ENCODE measurements at places on chromosomes 13 and 19.

- no peak for DNase-seq
Observed at GRCh38 chr19:8517551-8518442, 3.8 kb upstream of the ZNF414 start.

DNA sequence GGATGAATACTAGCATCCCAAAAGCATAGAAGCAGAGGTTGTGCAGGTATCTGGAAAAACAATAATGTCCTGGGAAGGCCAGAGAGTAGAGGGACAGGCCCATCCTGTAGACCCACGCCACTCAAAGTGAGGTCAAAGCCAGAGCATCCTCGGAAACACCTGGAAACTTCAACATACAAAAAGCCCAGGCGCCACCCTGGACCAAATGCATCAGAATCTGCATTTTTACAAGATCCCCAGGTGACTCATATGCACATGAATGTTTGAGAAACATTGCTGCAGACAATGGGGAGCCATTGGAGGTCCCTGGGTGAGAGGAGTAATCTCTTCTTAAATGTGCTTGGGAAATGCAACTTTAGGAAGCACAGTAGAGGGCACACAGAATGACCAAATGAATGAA is 684.1 kb downstream of the DIAPH3 start:
- DNase-seq: no peak

DNA sequence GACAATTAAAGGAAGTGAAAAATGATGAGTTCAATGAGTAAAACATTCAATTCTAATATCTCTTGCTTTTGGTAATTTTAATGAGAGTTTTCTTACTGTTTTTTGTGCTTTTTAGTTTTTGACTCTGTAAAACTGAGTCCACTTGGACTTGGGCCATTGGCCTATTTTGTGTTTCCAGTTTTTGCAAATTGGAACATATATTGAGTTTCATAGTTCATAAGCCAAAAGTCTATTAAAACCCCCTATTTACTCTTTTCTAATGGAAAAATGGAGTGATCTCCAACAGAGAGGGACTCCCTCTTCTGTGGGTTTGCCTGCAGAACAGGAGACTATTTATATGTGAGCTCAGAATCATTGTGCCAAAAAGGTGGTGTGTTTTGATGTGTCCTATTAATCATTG is 219.7 kb upstream of the SPRY2 start:
- no peak for DNase-seq

GRCh38 chr13:48154671-48155070 is 59.8 kb upstream of the MED4 start:
- DNase-seq: no peak

DNA sequence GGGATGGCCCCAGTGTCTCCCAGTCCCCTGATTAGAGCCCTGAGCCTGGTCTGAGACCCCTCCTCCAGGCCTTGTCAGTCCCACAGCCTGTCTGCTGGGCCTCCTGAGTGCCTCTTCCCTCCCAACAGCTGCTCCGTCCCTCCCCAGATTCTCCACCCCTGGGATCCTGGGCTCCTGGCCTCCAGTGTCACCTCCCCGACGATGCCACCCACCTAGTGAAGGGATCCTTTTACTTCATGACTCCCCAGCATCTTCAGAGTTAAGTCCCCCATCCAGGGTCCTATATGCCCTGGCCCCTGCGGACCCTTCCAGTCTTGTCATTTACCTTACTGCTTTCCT is 4.4 kb upstream of the PRX start:
- DNase-seq: no peak

- DNase-seq: no peak
Observed at GRCh38 chr13:70809588-70809987, 701.3 kb upstream of the KLHL1 start.

GRCh38 chr13:102928941-102929675 is 83.3 kb downstream of the ERCC5 start:
- no peak for DNase-seq

GRCh38 chr13:35888457-35888883 is 242.7 kb downstream of the DCLK1 start:
- no peak for DNase-seq

GRCh38 chr19:18119717-18120105 is 22.1 kb downstream of the MAST3 start:
- DNase-seq: no peak

GRCh38 chr19:3660493-3661219 is 34.1 kb upstream of the CACTIN start:
- DNase-seq: no peak

DNA sequence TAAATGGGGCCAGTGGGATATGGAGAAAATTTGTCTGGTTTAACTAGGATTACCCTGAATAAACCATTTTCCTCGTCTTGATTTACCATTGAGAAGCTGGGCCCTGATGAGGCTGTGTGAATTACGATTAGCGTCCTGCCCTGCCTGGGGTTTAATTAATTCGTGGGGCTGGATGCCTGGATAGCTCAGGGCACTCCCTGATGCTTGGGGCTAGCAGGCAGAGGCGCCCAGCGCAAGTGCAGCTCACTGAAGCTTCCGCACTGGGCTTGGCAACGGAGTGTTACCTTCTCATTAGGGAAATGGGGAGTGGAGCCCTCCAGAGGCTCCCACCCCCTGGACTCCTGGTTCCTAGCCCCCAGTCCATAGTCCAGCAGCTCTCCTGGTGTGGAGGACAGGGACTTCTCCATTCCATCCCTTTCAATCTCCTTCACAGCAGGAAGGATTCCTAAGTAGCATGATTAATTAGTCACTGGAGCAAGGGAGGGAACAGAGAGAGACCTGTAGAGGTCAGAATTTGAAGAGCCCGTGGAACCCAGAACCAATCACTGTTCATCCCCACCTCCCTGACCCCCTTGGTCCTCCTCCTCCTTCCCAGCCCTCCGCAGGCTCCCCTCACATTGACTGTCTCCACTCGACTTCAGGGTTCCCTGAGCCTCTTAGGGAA is 107.2 kb downstream of the UQCRFS1 start:
- DNase-seq: no peak

DNA sequence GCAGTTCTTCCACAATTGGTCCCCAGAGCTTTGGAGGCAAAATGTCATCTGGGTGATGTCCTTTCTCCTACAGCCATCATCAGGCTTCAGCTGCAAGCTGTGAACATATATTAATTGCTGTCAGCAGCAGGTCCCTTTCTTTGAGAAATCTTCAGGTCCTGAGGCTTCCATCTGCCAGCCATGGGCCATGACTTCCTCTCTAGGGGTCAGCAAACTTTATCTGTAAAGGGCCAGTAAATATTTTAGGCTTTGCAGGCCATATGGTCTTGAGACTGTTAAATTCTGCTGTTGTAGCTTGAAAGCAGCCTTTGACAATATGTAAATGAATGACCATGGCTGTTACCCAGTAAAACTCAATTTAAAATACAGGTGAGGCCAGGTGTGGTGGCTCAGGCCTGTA is 27.1 kb downstream of the SERP2 start:
- no peak for DNase-seq

DNA sequence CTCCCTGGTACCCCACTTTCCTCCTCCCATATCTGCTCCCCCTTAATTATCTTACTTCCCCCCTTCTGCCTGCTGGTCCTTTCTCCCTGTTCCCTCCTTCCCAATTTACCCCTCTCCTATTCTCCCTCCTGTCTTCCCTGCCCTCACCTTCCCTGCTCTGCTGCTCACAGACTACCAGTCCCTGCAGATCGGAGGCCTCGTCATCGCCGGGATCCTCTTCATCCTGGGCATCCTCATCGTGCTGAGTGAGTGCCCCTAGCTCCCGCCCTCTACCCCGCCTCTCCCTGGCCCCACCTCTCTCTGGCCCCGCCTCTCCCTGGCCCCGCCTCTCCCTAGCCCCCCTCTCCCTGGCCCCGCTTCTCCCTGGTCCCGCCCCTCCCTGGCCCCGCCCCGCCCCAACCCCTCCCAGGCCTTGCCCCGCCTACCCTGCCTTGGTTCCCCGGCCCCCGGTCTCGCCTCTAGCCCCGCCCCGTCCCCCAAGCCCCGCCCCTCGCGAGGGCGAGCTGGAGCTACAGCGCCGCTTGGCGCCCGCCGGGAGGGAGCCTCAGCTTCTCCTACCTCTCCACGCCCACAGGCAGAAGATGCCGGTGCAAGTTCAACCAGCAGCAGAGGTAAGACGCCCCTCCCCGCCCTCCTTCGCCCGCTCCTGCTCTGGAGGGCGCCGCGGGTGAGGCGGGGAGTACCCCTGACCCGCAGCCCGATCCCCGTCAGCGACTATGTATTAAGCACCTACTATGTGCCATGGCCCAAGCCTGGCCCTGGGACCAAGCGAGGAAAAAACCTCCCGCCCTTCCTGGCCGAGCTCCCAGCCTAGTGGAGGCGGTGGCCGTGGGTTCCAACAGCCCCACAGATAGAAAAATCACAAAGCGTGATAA is 1.9 kb upstream of the FXYD7 start:
- peak; percentile 38 for DNase-seq

- no peak for DNase-seq
Observed at GRCh38 chr19:18558604-18559003, 934 bp downstream of the KXD1 start.

- DNase-seq: no peak
Observed at GRCh38 chr13:111663953-111664421, 343.5 kb downstream of the TEX29 start.

GRCh38 chr13:97905517-97905916 is 48.0 kb upstream of the IPO5 start:
- no peak for DNase-seq

- no peak for DNase-seq
Observed at GRCh38 chr13:81406639-81407292, 1065.8 kb upstream of the SPRY2 start.

GRCh38 chr13:38496917-38497316 is 147.3 kb downstream of the UFM1 start:
- no peak for DNase-seq

DNA sequence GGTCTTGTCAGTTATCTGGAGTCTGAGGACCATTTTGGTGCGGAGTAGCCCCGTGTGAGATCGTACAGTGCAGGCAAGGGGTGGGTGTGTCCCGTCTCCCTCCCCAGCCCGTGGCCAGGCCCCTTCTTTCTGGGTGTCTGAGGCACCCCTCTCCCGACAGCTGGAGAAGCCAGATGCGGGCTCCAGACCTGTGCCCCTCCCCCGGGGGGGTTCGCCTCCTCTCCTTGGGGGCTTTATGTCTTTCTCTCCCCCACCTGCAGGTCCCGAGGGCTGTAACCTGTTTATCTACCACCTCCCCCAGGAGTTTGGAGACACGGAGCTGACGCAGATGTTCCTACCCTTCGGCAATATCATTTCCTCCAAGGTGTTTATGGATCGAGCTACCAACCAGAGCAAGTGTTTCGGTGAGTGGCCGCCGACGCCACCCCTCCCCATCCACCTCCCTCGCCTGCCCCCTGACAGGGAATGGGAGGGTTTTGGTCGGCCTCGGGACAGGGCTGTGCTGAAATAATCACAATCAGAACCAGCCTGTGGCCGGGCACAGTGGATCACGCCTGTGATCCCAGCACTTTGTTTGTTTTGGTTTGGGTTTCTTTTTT is 65.6 kb downstream of the CELF5 start:
- DNase-seq: no peak

- DNase-seq: no peak
Observed at GRCh38 chr13:67224148-67224846, 5.8 kb downstream of the PCDH9 start.

DNA sequence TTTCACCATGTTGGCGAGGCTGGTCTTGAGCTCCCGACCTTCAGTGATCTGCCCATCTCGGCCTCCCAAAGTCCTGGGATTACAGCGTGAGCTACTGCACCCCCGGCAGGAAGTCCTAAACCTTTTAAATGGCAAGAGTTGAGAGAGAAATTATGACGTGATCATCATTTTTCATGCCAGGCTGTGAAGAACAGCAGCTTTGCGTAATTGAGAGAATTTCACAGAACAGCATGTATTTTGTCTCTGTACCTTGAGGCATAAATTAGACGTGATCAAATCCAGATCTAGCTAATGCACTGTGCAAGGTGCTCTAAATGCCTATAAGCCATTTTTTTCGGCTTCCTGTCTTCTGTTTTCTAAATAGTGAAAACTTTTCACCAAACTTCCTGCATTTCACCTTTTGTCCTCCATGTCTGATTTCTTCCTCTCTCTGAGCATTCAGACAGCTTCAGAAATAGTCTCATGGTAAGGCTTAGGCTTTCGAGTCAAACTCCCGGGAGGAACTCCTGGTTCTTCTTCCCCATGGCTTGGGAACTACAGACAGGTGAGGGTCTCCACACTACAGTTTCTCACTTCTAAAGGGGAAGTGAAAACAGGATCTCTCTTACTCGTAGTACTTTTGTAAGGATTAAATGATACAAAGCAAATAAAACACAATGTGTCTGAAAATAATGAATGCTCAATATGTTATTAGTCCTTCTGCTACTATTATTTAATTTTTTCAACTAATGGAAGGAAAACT is 51.0 kb downstream of the WDFY2 start:
- no peak for DNase-seq

GRCh38 chr19:658916-659839 is 3.8 kb downstream of the RNF126 start:
- DNase-seq: no peak

- DNase-seq: no peak
Observed at GRCh38 chr13:93217721-93218261, 8.8 kb upstream of the GPC6 start.

GRCh38 chr19:16721051-16721450 is 1.4 kb downstream of the NWD1 start:
- no peak for DNase-seq

All from GOT3 (cell line).